ENCODE measurements at places on chromosomes 5 and 9. TPM values are rescaled to one million over a fixed set of nuclear protein-coding genes. Genes with fewer than 3 reads are reported as not detected.

Gene WWC1
- total RNA-seq = 10.3 TPM

Gene PRRX2
- 12.7 TPM for total RNA-seq

Gene CARTPT
- total RNA-seq = not detected

Gene NEUROG1
- not detected for total RNA-seq

Gene DCTN4
- total RNA-seq = 50.2 TPM

DNA sequence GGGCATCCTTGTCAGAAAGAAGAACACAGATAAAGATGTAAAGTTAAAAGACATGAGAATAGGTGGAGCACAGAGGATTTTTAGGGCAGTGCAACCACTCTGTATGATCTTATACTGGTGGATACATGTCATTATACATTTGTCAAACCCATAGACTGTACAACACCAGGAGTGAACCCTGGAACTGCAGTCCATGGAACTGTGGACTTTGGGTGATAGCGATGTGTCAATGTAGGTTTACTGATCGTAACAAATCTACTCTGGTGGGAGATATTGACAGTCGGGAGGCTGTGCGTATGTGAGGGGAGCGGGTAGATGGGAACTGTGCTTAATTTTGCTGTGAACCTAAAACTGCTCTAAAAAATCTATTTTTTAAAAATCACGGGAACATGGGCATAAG, 60.6 kb downstream of the MROH2B start:
- no peak for DNase-seq

DNA sequence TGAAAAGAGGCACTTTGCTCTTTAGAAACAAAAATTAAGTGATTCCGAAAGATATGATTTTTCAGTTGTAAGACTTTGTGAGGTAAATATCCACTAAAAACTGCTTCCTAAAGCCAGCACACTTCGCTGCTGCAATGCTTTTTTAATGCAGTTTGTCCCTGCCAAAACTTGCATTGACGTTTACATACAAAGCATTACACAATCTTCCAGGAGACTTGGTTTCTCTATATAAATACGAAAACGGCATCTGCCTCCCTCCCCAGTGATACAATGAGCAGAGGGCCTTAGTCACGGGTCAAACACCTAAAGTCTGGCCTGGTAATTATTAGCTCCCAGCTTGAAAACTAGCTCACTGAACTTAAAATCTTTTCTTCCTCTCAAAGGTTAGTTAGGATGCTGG, 170.7 kb downstream of the TSSK1B start:
- DNase-seq = peak; percentile 96

DNA sequence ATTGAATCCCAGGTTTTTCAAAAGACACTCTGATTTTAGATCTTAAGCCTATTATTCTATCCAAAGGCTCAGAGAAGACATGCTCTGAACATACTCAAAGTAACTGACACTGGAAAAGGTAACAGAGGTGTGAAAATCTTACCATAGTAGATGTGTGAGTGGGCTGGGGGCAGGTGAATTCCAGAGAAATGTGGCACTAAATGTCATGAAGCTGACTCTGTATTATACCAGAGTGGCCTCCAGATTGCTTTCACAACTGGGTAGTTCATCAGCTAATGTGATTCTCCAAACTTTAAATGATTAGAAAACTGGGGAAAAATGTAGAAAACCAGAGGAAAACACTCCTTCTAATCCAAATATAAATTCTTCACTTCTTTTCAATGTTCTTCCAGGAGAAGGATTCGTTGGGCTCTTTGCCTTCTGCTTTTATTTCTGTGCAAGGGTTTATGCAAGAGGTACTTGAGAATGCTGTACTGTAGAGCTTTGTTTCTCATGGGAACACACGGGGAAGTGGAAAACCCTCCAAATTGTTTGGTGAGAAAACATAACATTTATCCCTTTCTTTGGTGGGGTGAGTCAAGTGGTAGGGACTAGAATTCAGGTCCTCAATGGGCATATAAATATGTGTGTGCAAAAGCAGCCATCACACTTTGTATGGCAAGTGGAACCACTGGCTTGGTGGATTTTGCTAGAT, at the start of gene SCGB3A2:
Gene SCGB3A2 (plus strand): TSS at position 646 of the 694 bp plus-strand sequence. CDS start 93 bp downstream, outside the sequence.
- no peak for DNase-seq

DNA sequence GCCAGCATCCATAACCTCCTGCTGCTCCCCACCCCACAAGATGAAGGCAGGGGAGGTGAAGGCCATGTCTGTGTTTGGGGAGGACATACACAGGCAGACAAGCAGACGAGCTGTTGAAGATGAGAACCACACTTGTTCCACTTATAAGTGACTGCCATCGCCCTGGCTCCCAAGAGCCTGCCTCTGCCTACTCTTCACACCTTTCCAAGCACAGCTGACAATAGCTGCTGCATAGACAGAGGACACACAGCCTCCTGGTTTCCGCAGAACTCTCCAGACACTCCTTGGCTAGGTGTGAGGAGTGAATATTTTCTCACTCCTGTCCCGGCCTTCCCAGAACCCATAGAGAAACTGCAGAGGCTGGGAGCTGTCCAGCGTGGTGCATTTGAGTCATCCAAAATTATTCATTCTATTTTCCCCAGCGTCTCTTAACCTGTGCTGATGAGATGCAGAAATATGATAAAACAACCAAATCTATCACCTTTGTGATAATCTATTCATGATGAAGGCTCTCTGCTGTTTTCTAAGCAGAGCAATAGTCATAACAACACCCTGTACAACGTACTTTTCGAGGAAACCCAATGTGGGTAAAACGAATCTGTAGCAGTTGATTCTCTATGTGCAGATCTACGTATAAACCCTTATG, 24.7 kb downstream of the KLF9 start:
- DNase-seq = peak; percentile 49

Data from IMR-90 (cell line).